ENCODE measurements at places on chromosomes 1 and 21.

DNA sequence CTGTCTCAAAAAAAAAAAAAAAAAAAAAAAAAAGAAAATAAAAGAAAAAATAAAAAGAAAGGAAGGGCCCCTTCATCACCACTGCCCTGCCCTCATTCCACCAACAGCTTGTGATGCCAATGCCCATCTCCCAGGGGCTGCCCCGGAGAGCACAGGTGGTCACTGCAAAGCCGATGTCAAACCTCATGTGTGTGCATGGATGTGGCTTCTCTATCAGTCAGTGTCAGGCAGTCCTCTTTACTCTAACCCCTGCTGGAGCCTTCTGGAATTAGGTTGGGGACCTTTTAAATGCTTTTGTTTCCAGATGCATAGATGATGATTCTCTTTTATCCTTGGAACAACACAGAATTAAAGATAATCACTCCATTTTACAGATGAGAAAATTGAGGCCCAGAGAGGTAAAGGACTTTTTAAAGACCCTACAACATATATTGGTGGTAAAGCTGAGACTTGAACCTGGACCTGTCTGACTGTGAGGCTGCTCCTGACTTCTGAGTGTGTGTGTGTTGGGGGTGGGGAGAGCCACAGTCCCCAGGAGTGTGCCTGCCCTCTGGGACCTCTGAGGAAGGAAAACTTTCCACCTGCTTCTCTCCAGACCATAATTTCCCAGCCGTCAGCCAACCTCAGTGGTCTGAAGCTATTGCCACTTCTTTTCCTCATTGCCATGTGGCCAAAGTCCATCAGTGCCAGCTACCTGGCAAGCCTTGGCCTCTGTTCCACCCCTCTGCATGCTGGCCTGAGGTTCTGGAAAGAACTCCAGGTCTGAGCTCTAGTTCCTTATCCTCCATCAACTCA, 3.0 kb upstream of the TMEM54 start:
- DNase-seq: no peak

- DNase-seq: no peak
Observed at GRCh38 chr1:99180915-99181314, 83.4 kb upstream of the PLPPR4 start.

DNA sequence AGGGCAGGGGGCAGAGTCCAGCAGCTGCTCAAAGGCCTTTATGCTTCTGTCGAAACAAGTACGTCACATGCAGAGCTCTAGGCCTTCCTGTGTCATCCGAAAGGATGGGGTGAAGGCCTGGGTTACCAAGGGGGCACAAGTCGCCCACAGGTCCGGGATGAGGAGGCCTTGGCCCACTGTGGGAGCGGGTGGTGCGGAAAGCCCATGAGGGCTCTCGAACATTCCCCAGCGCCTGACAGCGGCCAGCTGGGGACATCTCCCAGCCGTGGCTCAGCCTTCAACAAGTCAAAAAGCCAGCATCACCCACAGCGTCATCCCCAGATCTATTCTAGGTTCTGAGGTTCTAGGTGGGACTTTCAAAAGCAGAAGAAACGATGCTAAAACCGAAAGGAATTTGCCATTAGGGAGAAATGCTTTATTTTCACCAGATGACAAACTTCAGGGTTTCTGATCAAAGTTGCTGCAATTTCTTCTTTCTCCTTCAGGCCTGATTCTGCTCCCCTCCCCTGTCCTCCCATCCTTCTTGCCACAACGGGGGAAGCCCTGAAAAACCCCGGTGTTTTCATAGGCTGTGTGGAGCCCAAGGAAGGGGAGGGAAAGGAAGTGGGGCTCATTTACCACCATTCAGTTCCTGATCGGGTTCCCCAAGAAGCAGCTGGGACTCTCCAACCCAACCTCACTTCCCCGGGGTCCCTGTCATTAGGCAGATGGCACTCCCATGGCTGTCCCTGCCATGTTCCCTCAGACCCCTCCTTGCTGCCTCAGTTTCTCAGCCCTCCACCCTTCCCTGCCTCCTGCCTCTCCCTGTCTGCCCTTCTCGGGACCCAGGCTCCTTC, 17.6 kb downstream of the GPR137B start:
- no peak for DNase-seq

- DNase-seq: peak; percentile 73
Observed at GRCh38 chr1:43227143-43227764, 42.5 kb upstream of the TMEM125 start.

DNA sequence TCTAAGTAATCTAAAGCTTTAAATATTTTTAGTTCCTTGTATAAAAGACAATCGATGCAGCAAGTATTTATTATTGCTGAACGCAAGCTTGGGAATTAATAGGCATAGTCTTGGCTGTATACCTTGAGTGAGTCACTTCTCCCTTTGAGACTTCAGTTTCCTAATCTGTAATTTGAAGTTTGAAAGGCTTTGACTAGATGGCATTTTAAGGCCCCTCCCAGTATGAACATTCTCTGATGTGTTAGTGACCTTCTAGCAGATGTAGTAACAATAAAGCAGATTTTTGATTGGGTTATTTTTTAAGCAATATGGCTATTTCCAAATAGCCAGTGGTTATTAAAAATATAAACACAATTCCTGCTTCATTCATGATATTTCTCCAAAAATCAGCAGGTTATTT, 58.2 kb downstream of the DUSP10 start:
- DNase-seq: no peak

- no peak for DNase-seq
Observed at GRCh38 chr1:156486421-156487344, 13.9 kb downstream of the MEF2D start.

GRCh38 chr1:218865591-218865990, 308.1 kb upstream of the LYPLAL1 start:
- no peak for DNase-seq

DNA sequence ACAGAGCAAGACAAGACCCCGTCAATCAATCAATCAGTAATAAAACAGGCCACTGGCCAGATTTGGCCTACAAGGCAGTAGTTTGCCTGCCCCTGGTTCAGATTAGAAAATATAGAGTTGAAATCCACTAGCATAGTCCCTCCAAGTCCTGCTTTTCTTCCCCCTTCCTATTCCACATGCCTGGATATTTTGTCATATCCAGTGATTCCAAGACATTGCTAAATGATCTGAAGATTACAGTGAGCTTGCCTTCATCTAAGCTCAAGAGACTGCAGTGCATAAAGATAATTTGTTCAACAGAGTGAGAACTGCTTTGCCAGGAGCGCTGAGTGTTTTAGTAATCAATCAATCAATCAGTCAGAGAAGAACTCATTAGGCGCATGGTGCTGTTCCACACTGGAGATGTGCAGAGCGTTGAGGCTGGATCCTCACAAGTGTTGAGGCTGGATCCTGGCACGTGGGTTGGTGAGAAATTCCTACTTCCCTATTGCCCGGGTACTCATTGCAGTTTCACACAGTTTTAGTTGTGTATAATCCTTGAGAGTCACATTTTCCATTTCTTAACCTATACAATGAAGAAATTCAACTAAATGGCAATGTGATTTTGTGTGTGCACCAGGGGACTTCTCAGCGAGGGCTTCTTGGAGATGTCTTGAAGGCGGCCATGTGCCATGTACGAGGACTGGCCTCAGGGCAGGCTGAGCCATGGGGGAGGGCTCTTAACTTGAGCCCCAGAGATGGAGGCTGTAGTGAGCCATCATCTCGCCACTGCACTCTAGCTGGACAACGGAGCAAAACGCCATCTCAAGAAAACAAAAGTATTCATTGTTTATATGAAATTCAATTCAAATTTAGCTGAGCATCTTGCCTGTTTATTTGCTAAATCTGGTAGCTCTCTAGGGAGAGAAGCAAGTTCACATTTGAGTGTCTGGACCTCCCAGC, 76.3 kb downstream of the TOMM20 start:
- no peak for DNase-seq

- DNase-seq: no peak
Observed at GRCh38 chr21:42395302-42395701, 550 bp downstream of the TMPRSS3 start.

GRCh38 chr1:38088791-38089190, 42.2 kb upstream of the POU3F1 start:
- DNase-seq: no peak

Measured in stimulated activated CD8-positive, alpha-beta memory T cell treated with anti-CD3 and anti-CD28 coated beads, Interleukin-2, amount 100 ng/mL, for 1 hour (primary cell).